ENCODE measurements at places on chromosomes 11 and 22.

DNA sequence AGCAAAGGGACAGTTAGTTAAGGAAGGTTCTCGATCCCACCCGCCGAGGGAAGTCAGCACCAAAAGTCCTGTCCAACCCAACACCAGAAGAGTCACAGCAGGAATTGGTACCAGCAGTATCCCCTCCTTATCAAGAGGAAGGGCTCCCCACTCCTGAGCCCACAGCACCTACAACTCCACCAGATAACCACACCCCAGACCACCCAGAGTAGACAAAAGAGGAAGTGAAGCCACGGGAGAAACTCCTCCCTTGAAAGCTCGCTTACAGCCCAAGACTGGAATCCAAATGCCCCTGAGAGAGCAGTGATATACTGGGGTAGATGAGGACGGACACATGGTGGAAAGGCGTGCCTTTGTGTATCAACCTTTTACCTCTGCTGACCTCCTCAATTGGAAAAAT lies 7.3 kb upstream of the CD5 start:
- no peak for DNase-seq

GRCh38 chr22:49460091-49460490 lies 367.6 kb downstream of the BRD1 start:
- no peak for DNase-seq

DNA sequence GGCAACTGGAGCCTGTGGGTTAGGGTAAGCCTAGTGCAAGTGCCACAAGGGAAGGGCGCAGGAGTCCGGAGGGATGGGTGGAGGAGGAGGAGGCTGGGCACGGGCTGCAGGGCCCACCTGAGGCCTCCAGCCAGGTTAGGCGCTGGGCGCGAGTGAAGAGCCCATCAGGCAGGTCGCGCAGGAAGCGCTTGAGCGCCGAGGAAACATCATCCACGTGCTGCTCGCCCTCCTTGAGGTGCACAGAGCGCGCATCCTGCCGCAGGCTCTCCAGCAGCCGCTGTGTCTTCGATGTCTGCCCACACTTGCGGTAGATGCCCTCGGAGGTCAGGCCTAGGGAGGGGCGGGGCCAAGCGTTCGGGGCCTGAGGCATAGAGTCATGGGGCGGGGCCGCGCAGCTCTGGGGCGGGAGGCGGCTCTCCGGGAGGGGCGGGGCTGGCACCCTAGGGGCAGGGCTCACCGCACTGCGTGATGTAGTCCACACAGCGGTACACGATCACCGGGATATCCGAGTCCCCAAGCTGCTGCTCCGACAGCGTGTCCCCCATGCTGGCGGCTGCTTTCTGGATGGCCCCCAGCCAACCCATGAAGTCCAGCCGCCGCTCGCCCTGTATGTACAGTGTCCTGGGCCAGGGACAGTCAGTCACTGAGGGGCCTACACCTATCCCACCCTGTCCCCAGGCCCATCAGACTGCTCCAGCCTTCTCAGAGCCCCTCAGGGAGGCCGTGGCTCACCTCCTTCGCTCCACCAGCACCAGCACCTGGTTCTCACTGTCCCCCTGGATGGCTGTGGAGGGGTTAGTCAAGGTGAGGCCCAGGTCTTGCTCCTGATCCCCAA lies 22.9 kb upstream of the PDE2A start:
- no peak for DNase-seq

DNA sequence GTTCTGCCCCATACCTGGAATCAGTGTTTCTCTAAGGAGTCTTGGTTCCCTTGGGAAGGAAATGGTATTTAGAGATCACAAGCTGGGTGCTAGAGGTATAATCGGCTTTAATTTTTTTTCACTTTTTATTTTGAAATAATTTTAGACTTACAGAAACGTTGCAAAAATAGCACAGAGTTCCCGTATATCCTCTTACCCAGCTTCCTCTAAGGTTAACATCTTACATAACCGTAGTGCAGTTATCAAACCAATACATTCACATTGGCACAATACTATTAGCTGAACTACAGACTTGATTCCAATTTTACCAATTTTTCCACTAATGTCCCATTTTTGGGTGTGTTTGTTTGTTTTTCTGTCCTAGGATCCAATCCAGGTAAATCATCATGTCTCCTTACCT lies 63.8 kb downstream of the RBX1 start:
- DNase-seq = no peak

DNA sequence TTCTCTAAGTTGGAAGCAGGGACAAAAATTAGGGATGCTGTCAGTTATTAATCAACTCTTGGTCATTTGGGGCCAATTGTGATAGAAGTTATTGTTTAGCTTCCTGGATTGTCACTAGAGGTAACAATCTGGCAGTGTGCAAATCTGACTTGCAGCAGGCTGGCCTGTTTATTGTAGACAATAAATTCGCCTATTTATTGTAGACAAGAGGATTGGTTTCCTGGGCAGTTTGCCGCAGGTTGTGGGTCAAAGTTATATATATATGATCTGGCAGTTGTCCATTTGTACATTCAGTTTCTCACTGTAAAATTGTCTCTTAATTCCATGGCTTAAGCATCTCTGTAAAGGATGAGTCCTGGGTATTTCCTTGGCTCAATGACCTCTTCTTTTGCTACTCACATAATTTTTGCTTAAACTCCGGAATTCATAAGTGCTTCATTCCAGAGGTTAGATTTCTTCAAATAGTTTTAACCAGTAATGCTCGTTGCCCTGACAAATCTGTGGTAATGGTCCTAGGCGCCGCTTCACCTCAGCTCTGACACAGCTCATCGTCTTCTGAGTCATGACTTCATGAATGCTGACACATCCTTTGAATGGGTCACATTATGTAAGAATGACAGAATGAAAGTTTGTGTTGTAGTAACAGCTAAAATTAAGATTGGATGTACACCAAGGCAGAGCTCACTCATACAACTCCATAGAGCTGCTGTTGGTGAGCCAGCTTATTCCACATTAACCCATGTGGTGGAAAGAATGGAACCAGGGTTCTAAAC lies 7.8 kb upstream of the MMP3 start:
- DNase-seq = peak; percentile 65

GRCh38 chr22:29872989-29873388 lies 10.0 kb upstream of the MTMR3 start:
- no peak for DNase-seq

DNA sequence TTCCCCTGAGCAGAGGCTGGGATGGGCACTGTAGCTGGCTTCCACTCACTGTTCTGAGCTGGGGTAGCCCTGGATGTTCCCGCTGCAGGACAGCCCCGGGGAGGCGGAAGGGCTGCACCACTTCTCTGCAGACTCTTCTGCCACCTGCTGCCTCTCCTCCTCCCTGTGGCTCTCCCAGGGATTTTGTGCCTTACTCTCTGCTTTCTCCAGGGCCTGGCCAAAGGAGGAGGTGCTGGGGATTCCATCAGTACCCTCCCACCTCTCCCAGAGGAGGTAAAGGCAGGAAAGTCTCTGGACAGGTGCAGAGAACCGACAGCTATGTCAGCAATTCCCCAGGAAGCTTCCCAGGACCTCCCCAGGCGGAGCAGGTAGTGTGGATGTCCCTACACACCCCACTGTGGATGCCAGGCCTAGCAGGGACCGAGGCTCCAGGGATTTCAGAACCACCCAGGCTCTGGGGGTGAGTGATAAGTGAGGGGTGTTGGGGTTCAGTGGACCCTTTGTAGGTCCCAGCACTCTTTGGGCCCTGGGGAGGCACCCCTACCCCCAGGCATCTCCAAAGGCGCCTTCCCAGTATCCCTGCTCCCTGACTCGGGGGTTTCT lies 11.3 kb downstream of the DUSP8 start:
- no peak for DNase-seq

- no peak for DNase-seq
Observed at GRCh38 chr22:27331526-27332281, 469.9 kb downstream of the MN1 start.

- no peak for DNase-seq
Observed at GRCh38 chr11:70491696-70492472, 93.6 kb downstream of the CTTN start.

- DNase-seq = no peak
Observed at GRCh38 chr11:87295237-87295636, 257.5 kb downstream of the TMEM135 start.

GRCh38 chr11:121282386-121282785 lies 10.2 kb upstream of the SC5D start:
- no peak for DNase-seq

DNA sequence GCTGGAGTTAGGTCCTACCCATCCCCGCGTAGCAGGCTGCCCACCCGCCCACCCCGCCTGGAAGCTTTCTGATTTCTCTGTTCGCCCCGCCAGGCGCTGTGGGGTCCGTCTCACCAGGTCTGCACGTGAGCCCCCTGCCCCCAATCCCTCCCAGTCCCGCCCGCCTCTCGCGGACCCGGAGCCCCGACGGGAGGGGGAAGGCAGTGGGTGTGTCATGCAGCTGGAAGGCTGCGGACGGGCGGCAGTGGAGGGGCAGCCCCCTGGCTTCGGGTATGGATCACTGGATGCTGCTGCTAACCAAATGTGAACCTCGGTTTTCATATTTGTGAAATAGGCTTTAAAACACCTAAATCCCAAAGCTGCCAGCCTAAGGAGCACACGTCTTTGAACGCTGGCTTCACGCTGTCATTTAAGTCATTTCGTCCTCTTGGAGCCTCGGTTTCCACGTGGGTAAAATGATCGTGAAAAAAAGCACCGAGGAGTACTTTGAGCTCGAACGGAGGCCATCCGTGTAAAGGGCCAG lies 568 bp upstream of the BIK start:
- no peak for DNase-seq

GRCh38 chr11:8056810-8057463 lies 24.1 kb upstream of the TUB start:
- DNase-seq = no peak
